Suprapubic skin (tissue), 4 donors: ENCODE measurements at places on chromosomes 12 and 14. TPM values are rescaled to one million over a fixed set of nuclear protein-coding genes. Genes with fewer than 3 reads are reported as not detected.

DNA sequence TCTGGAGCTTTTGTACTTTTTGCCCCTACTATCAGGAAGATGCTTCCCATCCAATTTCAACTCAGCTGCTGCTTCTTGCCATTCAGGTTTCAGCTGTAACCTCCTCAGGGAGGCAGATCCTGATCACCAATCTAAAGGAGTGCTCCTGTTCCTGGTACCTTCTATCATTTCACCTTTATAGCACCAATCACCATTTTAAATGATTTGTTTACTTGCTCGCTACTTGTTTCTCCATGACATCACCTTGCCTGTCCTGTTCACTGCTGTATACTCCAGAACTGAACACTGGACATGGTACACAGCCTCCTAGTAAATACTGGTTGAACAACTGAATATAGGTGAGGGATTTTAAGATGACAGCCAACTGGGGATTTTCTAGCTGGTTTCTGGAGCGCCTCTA, 287.2 kb upstream of the DIO2 start:
- no peak for DNase-seq

DNA sequence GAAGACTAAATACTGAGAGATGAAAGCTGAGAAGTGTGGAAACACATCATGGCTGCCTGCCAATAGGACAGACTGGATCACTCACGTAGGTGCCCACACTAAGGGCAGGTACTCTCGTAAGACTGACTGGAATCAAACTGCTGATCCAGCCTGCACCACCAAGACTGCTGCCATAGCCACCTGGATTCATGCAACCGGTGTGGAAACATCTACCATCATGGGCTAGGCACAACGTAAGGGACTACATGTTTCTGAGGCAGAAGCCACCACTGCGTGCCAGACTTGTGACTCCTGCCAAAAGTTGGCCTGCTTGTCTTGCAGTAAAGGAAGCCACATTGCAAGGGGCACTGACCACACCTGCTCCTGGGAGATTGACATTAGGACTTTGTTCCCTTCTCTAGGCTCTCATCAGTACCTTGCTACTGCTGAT, 3.8 kb downstream of the POMT2 start:
- no peak for DNase-seq

DNA sequence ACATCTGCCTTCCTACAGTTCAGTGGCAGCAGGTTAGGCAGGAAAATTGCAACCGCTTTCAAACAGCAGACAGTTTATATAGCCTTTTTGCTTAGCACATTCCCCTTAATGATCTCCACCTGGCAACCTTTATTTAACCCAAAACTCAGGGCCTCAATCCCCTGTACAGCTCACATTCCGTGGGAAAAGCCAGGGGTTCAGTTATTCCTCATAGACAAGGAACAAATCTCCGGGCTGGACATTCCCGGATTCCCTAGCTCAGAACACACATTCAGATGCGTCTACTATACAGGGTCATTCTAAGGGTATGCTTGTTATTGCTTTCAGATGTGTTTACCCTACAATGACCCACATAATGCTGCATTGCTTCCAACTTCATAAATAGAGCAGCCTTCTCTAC, 73.8 kb upstream of the DCN start:
- DNase-seq, result no peak

Gene FAM216A
- total RNA-seq, result 2.3 TPM

GRCh38 chr14:62947301-62947700, 98.0 kb downstream of the KCNH5 start:
- no peak for DNase-seq

DNA sequence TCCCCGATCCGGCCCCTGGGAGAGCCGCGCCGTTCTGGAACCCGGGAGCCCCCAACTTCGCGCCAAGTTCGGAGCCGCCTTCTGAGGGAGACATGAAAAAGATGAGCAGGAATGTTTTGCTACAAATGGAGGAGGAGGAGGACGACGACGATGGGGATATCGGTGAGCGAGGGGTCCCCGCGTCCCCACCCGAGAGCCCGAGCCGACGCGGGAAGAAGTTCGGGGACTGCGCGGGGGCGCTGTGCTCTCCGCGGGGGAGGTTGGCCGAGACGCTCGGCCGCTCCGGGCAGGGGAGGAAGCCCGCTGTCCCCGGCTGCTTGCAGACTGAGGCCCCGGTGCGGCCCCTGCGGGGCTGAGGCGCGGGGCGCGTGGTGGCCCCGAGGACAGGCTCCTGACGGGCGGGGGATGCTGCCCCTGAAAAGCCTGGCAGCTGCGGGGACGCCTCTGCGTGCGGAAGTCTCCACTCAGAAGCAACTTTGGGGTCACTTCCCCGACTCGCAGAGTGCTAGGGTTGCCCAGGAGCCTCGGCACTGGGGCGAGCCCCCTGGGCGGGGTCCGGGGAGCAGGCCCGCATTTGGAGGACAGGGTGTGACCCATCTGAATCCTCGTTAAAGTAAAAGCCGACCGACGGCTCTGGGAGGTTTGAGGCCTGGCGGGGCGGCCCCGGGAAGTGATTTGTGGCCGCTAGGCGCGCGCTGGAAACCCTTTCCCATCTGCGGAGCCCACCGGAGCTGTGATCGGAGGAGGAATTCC, 511 bp downstream of the ANO6 start:
- peak; percentile 72 for DNase-seq

GRCh38 chr12:118126119-118126757, 9.7 kb upstream of the PEBP1 start:
- DNase-seq, result no peak

GRCh38 chr14:34699873-34700621, 14.3 kb downstream of the CFL2 start:
- no peak for DNase-seq

Gene NTN4
- 15.9 TPM for total RNA-seq
